Panc1 (cell line): ENCODE measurements at places on chromosomes 1 and 21. TPM values are rescaled to one million over a fixed set of nuclear protein-coding genes. Genes with fewer than 3 reads are reported as not detected.
A peak's percentile ranks its signal among the peaks of the same experiment; 100 is the strongest.

GRCh38 chr1:102961549-102961948, 146.8 kb downstream of the COL11A1 start:
- H3K27me3 ChIP-seq = no peaks in the 10 kb centered on the region
- H3K4me1 ChIP-seq = no peaks in the 10 kb centered on the region; the same call in 1 of the 2 replicates
- no peak overlapping the region for H3K27ac ChIP-seq
- H3K36me3 ChIP-seq = peaks cover 3% of the 10 kb centered on the region
- no peak for DNase-seq
- no peak overlapping the region for H3K4me3 ChIP-seq

DNA sequence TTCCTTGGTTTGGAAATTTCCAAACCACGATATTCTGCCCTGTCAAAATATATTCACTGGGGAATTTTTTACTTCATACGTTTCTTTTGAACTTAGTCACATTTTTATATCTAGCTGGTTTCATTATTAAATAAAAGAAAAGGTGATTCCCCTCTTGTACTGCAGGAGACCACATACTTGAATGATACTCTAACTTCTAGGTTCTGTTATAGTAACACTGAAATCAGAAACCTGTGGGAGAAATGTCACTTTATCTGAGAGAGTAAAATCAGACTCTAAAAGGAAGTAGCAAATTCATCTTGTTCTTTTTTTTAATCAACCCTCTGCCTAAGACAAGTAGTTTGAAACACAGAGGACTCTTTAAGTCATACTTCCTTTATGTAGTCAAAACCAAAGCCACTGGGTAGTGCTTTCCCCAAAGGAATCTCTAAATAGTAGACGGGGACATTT, 34.4 kb downstream of the MRPL39 start:
- no peaks in the 10 kb centered on the region for H3K36me3 ChIP-seq
- DNase-seq = no peak
- no peak overlapping the region for H3K4me3 ChIP-seq

DNA sequence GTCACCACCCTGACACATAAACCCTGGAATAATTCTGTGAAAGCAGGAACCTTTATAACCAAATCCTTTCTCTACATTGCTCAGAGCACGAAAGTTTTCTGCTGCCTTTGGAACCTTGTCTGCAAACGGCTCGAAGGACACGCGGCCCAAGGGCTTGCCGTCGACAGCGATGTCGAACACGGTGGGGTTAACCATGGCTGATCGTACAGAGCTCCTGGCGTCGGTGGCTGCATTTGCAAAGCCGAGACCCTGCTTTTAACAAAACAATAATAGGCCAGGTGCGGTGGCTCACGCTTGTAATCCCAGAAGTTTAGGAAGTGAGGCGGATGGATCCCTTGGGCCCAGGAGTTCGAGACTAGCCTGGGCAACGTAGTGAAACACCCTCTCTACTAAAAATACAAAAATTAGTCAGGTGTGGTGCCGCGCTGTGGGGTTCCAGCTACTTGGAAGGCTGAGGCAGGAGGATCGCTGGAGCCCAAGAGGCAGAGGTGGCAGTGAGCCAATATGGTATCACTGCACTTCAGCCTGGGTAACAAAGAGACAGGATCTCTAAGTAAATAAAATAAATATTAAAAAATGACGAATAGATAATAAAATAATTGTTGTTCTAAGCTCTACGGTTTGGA, 2.2 kb upstream of the EIF2B3 start:
- peaks cover 7% of the 10 kb centered on the region for H3K4me1 ChIP-seq
- H3K36me3 ChIP-seq = peaks cover 2% of the 10 kb centered on the region; the same call in 1 of the 2 replicates
- no peak overlapping the region for H3K27ac ChIP-seq
- H3K4me3 ChIP-seq = no peak overlapping the region
- no peak for DNase-seq

DNA sequence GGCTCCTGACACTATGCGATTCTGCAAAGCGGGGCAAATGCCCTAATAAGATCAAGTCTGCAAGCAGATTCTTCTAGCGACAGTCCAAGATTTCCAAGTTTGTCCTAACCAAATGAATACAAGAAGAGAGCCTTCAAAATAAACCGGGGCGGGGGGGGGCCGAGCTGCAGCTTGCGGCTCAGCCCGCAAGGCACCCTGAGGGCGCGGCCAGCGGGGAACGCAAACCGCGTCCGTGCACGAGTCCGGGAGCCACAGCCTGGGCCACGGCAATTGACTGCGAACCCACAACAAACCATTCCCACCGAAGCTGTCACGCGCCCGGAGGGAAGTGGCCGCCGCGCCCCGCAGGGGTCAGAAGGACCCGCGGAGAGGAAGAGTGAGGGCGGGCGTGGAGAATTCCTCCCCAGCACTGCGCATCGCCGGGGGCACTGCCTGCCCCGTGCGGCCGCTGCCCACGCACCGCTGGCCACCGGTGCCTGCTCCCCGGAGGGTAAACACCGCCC, 687 bp downstream of the TGFBR3 start:
- no peaks in the 10 kb centered on the region for H3K36me3 ChIP-seq
- peaks cover 23% of the 10 kb centered on the region for H3K4me1 ChIP-seq
- H3K27ac ChIP-seq = peak overlapping the region; percentile 81

DNA sequence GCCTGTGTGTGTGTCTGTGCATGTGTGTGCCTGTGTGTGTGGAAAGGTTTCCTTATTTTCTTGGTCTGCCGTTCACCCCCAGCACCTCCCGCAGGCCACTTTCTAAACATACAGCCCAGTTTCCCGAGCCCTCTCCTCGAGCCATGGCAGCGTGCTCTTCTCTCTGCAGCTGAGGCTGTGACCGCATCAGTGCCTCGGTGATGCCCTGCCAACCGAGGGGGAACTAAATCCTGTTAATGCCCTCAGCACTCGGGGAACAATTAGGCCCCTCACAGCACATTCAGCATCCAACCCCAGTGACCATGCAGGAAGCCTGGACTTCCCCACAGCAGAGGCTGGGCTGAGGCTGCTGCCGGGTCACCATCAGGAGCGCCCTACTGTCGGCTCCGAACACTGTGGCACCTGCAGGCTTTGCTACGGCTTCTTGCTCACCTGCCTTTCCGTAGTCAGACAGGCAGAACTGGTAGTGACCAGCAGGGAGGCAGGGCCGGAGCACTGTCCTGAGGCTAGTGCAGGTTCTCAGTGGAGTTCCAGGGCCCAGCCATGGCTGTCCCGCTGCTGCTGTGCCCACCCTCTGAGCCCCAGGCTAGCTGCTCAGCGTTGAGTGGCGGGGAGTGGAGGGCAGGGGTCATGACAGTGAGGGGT, 8.1 kb downstream of the GPR137B start:
- peaks cover 12% of the 10 kb centered on the region for H3K4me1 ChIP-seq
- no peaks in the 10 kb centered on the region for H3K36me3 ChIP-seq
- H3K27me3 ChIP-seq = no peaks in the 10 kb centered on the region
- no peak overlapping the region for H3K4me3 ChIP-seq
- DNase-seq = no peak
- H3K27ac ChIP-seq = no peak overlapping the region

GRCh38 chr1:30171537-30172298, 551.7 kb downstream of the MATN1 start:
- no peak overlapping the region for H3K27ac ChIP-seq
- H3K36me3 ChIP-seq = no peaks in the 10 kb centered on the region
- peaks cover 17% of the 10 kb centered on the region for H3K27me3 ChIP-seq
- no peak overlapping the region for H3K4me3 ChIP-seq
- no peak for DNase-seq

DNA sequence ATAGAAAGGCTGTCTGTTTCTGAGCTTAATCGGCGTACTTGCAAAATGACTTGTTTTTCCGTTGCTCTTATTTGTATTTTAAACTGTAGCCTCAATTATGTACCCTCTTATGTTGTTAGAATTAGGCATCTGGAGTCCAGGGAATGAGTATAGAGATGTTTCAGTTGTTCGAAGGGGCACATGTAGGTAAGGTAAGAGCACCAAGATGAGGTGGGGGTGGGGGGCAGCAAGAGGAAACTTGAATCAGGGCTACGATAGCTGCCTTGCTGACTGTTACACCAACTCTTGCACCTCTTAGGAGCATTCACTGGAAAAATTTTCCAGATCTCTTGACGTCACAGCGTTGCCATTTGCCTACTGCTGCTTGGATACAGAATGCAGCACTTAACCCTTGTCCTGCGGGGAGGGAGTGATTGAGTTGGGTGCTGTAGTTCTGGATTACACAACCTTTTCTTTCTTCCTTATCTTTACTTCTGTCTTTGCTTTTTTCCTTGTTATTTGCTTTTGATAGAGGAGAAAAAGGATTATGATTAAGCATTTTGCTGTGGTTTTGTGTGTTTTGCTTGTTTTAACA, 3.2 kb downstream of the ATP1B1 start:
- peak overlapping the region; percentile 93 for H3K4me3 ChIP-seq
- H3K27ac ChIP-seq = peak overlapping the region; percentile 96
- DNase-seq = peak; percentile 71
- H3K36me3 ChIP-seq = peaks cover 7% of the 10 kb centered on the region

- no peaks in the 10 kb centered on the region for H3K4me1 ChIP-seq
- H3K27ac ChIP-seq = no peak overlapping the region; the same call in 1 of the 2 replicates
- DNase-seq = no peak
- no peaks in the 10 kb centered on the region for H3K36me3 ChIP-seq
- no peak overlapping the region for H3K4me3 ChIP-seq
- H3K27me3 ChIP-seq = no peaks in the 10 kb centered on the region
These were observed 131.0 kb upstream of the HMCN1 start for GRCh38 chr1:185603158-185603557.

- no peak for DNase-seq
- no peaks in the 10 kb centered on the region for H3K27me3 ChIP-seq
- no peaks in the 10 kb centered on the region for H3K36me3 ChIP-seq
- H3K27ac ChIP-seq = no peak overlapping the region
These were observed 2.9 kb downstream of the SELENBP1 start for GRCh38 chr1:151369621-151370048.

GRCh38 chr1:231327617-231328016, 10.0 kb downstream of the EXOC8 start:
- no peak for DNase-seq
- no peaks in the 10 kb centered on the region for H3K36me3 ChIP-seq
- H3K4me1 ChIP-seq = no peaks in the 10 kb centered on the region; the same call in 1 of the 2 replicates
- H3K27me3 ChIP-seq = no peaks in the 10 kb centered on the region

DNA sequence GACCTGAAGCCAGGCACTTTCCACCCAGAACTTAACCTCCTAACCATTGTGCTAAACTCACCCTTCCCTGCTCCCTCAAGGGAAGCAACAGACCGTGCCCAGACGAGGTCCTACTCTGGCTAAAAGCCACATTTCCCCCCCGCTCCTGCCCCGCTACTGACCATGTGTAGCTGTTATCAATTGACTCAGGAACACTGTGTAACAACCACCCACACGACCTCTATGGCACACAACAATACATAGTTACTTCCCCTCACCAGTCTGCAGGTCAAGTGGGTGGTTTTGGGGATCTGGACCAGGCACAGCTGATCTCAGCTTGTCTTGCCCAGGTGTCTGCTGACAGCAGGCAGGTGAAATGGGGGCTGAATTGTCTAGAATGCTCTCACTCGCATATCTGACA, 40.1 kb downstream of the CAMK2N1 start:
- no peaks in the 10 kb centered on the region; the same call in 1 of the 2 replicates for H3K27me3 ChIP-seq
- no peaks in the 10 kb centered on the region for H3K4me1 ChIP-seq
- H3K36me3 ChIP-seq = no peaks in the 10 kb centered on the region
- H3K27ac ChIP-seq = no peak overlapping the region
- DNase-seq = no peak

- peak overlapping the region; percentile 68 for H3K4me3 ChIP-seq
- peak overlapping the region; percentile 70 for H3K27ac ChIP-seq
- peaks cover 9% of the 10 kb centered on the region for H3K36me3 ChIP-seq
- peaks cover 11% of the 10 kb centered on the region for H3K4me1 ChIP-seq
- H3K27me3 ChIP-seq = no peaks in the 10 kb centered on the region
- no peak for DNase-seq
These were observed 386 bp upstream of the TSTD1 start for GRCh38 chr1:161039154-161039545.

GRCh38 chr1:229383961-229384360, 41.1 kb upstream of the CCSAP start:
- H3K36me3 ChIP-seq = no peaks in the 10 kb centered on the region
- H3K27me3 ChIP-seq = no peaks in the 10 kb centered on the region
- H3K4me1 ChIP-seq = peaks cover 5% of the 10 kb centered on the region; the same call in 1 of the 2 replicates
- no peak overlapping the region for H3K27ac ChIP-seq
- H3K4me3 ChIP-seq = no peak overlapping the region

DNA sequence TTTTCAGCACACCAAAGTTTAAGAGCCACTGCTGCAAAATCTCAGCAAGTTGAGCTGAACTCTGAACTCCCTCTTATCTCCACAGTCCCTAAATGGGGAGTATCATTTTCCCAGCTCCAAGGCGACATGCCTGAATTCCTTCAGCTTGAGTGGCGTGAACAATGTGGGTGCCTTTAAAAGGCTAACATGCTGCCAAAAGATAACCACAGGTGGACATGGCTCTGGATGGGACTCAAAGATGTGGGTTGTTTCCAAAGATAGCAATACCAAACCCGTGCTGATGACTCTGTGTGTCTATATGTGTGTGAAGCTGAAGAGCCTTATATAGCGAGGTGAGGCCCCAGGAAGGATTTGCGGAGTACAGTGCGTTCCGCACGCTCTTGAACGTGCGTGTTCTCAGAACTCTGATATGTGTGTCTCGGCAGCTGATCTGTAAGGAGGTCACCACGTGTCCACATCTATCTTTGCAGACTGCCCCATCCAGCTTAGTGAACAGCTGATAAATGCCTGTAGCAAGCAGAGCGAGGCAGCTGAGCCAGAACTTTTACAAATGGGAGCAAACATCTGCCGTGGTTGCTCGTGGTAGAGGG, 189.2 kb downstream of the DYRK1A start:
- peaks cover 22% of the 10 kb centered on the region for H3K4me1 ChIP-seq
- no peaks in the 10 kb centered on the region for H3K36me3 ChIP-seq
- no peak overlapping the region; the same call in 1 of the 2 replicates for H3K27ac ChIP-seq
- H3K27me3 ChIP-seq = no peaks in the 10 kb centered on the region
- DNase-seq = no peak

- no peaks in the 10 kb centered on the region for H3K27me3 ChIP-seq
- no peaks in the 10 kb centered on the region for H3K4me1 ChIP-seq
- H3K36me3 ChIP-seq = no peaks in the 10 kb centered on the region
These were observed 14.0 kb upstream of the RAP1A start for GRCh38 chr1:111605576-111605975.

DNA sequence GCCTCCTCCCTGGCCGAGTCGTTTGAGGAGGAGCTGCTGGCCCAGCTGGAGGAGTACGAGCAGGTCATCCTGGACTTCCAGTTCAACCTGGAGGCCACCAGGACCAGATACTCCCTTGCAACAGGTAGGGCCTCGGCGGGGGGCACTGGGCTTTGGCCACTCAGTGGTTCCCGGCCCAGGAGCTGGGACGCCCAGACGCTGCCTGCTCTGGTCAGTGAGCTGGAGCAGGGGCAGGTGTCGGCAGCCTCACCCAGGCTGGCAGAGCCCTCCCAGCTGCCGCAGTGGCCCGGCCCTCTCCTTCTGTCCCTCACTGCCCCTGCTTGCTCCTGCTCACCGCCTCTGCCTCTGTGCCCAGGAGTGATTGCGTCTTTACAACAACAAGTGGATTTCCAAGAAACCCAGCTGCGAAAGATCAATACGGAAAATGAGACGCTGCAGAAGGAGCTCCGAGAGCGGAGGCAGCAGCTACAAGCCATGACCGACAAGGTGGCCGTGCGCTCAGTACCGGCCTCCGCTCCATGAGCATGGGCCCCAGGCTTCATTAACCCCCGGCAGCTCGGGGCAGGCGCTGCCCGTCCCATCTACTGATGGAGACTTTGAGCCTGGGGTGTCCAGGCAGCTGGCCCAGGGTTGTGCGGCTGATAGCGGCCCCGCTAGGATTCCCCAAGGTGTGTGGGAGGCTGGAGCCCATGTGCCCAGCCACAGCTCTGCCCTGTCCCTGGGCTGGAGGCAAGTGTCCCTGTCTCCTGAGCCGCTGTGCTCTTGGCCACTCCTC, 9.0 kb upstream of the SMIM1 start:
- H3K4me1 ChIP-seq = no peaks in the 10 kb centered on the region
- H3K27me3 ChIP-seq = 0 out of 2 replicates have a peak, but pooled peaks cover 3% of the 10 kb centered on the region
- H3K36me3 ChIP-seq = no peaks in the 10 kb centered on the region

The ADAMTS4 gene
- total RNA-seq = 0.26 TPM

The S100A3 gene
- total RNA-seq = 12.0 TPM

The HSD11B1 gene
- total RNA-seq = not detected

The DPT gene
- not detected for total RNA-seq
